ENCODE measurements at places on chromosomes 13 and 19.

- no peak for DNase-seq
These were observed 329 bp upstream of the ZNF439 start for GRCh38 chr19:11848200-11848593.

DNA sequence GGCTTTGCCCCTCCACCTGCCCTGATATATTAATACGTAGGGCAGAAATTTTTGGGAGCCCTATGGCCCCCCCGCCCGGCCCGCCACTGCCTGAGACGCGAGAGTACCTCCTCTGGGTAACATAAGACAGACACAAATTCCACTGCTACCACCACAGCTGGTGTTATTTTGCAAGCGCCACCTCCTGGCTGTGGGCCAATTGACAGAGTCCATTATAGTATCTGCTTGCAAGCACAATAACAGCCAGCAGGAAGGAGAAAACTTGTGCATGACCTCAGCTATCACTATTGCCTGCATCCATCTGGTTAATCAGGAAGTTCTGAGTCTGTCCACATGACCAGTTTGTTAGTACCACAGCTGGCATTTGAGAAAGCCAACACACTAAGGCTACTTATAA is 25.3 kb upstream of the OR10H2 start:
- peak; percentile 33 for DNase-seq

DNA sequence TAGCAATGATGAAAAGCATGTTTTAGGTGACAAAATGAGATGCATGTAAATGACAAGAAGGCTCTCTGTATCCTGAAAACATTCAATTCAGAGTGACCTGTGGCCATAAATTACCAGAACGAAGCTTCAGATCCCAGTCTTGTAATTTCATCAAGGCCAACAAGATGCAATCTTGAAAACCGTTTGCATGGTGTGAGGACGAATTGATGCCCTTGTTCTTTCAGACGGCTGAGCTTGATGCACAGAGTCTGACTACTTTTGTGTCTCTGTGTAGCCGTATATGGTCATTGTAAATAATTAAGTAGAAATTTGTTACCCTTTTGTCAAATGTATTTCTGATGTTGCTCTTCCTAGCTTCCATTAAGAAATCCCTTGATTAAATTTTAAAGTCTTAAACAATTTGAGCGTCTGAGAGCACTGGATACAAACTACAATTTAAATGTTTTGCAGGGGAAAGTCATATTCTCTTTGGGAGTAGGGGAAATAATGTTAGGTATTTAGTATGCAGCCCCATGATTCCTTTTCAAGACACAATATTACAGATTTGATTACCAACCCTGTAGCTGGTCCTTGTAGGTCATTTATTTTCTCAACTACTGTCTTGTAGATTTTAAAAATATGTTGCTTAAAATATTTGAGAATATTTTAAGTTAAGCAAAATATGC is 125.8 kb upstream of the PCDH9 start:
- no peak for DNase-seq

DNA sequence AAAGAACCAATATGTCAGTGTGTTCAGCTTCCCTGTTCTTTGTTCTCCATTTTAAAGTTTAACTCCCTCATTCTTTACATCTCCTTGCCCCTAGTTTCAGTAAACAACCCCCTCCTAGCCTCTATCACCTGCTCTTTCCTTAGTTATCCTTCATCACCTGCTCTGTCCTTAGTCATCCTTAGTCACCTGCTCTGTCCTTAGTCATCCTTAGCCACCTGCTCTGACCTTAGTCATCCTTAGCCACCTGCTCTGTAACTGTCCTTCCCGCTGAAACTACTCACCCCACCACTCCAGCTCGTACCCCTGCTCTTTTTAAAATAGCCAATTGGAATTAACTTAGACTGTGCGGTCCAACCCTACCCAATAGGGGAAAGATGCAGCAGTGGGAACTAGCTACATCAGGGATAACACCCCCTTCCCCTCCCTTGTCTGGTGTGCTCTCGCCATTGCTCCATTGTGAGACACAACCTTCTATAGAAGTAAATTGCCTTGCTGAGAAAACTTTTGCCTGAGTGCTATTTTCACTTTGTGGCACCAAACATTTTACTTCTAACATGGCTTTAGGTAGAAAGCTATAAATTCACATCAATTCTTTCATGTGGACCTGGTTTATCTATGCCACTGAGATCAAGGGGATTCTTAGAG is 16.2 kb downstream of the EDNRB start:
- DNase-seq: no peak

DNA sequence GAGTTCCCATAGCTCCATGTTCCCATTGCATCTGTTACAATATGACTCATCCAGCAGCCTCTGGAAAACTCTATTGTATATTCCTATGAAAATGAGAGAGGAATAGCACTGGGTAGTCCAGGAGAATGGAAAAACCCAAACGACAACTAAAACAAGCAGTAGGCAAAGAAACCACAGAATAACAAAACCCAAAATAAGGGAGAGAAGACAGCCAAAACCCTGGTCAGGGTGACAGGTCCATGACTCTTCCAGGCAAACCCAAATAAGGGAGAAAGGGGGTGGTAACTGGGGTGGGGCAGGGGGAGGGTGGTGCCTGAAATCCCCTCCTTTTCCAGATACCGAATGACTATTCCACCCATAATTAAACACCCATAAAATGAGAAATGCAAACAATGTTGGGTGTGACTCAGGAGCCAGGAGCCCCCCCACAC is 4.0 kb upstream of the ZNF8 start:
- DNase-seq: no peak

DNA sequence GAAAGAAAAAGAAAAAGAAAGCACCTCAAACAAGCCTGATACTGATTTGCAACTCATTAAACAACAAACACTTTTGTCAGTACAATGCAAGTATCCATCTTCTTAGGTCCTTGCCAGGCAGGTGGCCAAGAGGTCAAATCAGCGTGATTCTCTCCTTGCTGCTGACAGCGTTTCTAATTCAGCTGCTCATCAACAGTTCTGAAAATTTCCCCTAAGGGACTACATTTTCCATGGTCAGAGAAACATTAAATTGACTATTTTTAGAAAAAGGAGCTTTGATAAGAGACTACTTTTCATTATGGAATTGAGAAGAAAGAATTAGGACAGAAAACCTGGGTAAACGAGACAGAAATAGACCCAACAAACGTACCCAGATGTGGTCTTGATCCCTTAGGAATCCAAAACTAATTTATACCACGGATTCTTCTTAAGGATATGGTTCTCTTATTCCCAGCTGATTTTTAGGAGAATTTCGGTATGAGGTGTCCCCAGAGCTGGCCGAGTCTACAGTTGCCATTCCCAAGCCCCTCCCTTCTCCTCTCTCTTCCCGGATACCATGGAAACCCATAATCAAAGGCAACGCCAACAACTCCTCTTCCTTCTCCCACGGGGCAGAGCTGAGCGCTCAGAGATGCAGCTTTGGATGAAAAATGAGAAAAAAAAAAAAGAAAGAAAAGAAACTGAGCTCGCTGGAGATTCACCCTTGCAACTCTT is 29.5 kb upstream of the CEBPG start:
- no peak for DNase-seq

GRCh38 chr19:2808129-2808941 is 11.3 kb upstream of the ZNF554 start:
- DNase-seq: no peak

DNA sequence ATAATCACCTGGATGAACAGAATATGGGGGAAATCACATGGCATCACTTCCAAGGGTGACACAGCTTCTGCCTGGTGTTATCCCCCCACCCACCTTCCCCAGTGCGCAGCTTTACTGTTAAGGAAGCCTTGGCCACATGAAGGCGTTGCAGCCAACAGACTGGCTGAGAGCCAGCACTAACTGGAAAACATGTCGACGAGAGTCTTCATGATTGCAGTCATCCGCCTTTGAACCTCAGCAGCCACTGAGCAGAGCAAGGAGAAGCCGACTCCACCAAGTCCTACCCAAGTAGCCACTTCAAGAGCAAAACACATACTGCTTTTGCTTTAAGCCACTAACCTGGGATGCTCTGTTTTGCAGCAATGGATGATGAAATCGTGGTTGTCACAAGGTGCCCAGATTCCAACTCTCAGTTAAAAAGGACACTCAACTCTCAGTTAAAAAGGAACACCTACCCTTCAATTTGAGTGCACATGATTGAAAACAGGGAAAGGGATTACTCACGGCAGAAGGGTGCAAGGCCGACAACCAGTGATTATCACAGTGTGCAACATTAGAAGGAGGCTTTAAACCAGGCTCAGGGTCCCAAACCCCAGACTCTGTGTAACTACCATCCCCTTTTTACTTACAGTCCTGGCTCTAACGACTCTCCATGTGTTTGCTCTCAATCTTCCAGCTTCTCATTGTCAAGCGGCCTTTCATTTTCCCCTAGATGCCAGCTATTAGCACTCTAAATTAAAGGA is 149.1 kb downstream of the KLF12 start:
- DNase-seq: no peak

- DNase-seq: no peak
These were observed 14.4 kb downstream of the RGCC start for GRCh38 chr13:41471785-41472184.

- peak; percentile 8 for DNase-seq
These were observed 69.7 kb downstream of the RASA3 start for GRCh38 chr13:114062754-114063153.

DNA sequence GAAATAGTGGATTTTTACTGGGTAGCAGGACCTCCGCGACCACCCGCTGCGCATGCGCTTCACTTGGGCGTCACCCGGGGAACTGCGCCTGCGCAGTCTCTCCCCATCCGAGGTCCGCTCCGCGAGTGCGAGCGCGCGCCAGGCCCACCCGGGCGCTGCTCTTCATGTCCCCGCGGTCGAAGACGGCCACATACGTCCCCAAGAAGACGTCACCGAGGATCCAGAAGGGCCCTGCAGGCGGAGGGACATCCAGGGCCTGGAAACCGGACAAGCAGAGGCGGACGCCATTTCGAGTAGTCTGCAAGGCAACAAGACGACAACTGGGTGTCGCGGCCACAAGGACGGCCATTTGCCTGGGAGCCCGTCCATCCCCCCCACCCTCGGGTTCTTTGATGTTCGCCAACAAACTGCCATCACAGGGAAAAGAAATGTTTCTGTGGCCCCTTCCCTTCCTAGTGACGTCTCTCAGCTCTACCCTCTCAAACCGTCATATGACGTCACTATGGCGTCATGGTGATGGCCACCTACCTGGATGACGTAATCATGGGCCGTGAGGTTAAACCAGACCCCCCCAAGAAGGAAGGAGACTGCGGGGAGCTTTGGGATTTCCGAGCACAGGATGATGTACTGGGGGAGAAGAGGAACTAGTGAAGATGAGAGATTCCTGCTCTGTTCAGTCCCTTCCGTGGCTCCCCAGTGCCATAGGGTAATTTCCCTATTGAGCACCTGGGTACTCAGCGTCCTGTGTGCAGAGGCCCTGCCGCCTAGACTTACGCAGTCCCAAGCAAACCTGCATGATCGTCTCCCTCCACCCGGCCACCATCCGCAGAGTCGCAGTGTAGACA is 6.7 kb downstream of the NAPSA start:
- DNase-seq: no peak

- no peak for DNase-seq
These were observed 175.5 kb upstream of the SERP2 start for GRCh38 chr13:44197791-44198770.

DNA sequence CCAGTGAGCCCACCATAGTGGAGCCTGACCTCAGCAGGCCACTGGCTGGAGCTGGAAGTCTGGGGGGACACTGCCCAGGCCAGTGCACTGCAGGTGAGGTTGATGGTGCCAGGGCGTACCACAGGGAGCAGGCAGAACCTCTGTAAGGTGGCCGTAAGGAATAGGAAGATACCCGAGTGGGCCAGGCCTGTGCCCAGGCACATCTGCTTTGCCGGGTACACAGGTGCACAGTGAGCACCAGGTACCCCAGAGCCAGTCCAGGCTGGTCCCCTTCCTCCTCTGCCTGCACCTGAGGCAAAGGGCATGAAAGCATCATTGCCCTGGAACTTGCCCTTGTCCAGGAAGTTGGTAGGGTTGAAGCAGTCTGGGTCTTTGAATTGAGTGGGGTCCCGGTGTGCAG is 9.5 kb downstream of the EGLN2 start:
- no peak for DNase-seq

GRCh38 chr19:16001481-16002312 is 52.9 kb downstream of the OR10H4 start:
- DNase-seq: no peak

DNA sequence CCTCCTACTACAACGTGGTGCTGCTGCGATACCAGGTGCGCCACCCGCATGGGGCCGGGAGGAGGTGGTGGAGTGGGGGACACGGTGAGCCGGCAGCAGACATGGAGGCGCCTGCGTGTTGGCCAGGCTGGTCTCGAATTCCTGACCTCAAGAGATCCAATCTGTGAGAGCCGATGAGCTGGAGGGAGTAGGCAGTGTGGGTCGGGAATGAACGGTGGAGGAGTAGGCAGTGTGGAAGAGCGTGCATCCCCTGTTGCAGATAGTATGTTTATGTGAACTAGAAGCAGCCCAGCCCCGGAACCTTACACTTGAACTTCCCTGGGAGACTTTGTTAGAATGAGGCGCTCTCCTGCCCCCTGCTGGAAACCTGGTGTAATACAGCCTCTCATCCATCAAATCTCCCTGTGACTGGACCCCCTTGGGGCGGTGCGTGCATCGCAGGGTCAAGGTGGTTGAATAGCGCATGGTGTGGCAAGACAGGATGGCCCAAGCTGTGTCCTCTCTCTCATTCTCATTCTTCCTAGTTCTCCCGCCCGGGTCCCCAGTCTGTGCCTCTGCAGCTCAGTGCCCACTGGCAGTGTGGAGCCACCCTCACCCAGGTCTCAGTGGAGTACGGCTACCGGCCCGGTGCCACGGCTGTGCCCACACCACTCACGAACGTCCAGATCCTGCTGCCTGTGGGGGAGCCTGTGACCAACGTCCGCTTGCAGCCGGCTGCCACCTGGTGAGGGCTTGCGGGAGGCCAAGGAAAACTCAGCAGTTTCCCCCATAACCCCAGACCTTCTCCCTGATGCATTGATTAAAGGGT is 10.5 kb upstream of the B3GNT3 start:
- peak; percentile 41 for DNase-seq

DNA sequence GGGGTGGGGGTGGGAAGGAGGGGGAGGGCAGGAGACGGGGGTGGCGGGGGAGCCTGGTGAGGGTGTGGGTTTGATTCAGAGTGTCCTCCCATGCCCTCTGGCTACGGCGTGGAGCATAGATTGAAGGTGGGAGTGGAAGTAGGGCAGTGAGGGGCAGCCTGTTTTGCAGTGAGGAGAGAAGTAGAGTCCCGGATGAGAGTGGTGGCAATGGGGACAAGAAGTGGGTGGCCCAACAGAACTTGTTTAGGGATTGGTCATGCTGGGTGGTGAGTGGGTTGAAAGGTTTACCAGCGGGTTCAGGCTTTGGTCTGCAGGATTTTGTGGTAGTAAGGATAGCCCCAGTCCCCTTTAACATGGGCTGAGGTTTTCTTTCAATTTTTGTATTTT is 35.5 kb downstream of the SIPA1L3 start:
- DNase-seq: no peak

- DNase-seq: no peak
These were observed 40.7 kb downstream of the PCCA start for GRCh38 chr13:100129605-100130004.

DNA sequence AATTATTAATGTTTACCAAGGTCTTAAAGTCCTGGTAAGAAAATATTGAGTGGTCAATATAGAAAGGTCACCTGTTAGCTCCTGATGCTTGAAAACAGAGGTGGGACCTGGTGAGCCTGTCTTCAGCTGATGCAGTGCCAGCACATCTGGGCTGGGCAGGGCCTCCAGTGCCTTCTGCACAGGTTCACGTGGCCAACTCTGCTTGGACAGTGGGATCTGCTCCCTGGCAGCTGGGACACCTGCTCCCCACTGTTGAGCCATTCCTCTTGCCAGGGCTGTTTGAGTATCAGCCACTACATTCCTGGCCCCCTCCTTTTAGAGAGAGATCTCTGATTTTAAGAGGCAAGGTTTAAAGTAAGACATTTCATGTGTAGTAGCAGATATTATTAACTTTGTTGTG is 135.0 kb downstream of the TM9SF2 start:
- no peak for DNase-seq

All from NCI-H1694 treated with DMSO at 0.1 percent for 48 hours (cell line).